Pancreas (tissue), 10 donors: ENCODE measurements at places on chromosomes 6 and 20. TPM values are rescaled to one million over a fixed set of nuclear protein-coding genes. Genes with fewer than 3 reads are reported as not detected.

DNA sequence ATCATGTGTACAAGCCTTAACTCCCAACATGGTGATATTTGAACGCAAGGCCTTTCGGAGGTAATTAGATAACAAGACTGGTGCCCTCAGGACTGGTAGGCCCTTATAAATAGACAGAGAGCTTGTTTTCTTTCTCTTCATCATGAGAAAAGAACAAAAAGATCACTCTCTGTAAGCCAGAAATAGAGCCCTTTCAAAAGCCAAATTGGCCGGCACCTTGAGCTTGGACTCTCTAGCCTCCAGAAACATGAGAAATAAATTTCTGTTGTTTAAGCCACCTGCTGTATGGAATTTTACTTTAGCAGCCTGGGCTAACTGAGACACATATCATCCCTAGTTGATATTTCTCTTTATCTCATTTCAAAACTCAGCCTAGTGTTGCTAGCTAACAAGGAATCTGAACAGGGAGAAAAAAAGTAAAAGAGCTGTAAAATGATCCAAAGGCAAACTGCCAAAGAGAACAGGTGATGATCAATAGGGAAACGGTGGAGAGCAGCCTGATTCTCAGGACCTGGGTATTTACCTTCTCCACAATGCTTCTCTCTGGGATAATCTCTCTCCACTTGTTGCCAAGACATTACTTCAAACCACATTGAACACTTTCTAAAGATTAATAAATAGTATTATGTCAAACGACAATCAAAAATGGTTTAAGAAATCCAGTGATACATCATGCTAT lies 6.1 kb downstream of the COL21A1 start:
- DNase-seq = no peak

GRCh38 chr6:24357336-24358218 lies at the start of gene DCDC2:
TSS of gene DCDC2 (minus strand) at chr6:24358059. CDS start at chr6:24357750, 309 bp downstream.
- DNase-seq = peak; percentile 96

The AVP gene
- polyA plus RNA-seq = not detected

DNA sequence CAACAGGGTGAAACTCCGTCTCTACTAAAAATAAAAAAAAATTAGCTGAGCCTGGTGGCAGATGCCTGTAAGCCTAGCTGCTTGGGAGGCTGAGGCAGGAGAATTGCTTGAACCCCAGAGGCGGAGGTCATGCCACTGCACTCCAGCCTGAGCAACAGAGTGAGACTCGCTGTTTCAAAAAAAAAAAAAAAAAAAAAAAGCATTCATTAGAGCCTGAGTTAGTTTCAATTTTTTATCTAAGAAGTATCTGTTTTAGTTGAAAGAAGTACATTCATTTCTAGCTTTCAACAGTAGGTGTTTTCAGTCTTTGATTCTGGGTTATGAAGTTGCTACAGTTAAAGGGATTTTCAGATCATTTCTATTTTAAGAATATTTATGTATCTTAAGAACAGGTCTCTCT lies 42.2 kb downstream of the ZNF292 start:
- no peak for DNase-seq

- DNase-seq = no peak
These were observed 232.5 kb downstream of the RFPL4B start for GRCh38 chr6:112579601-112580000.

DNA sequence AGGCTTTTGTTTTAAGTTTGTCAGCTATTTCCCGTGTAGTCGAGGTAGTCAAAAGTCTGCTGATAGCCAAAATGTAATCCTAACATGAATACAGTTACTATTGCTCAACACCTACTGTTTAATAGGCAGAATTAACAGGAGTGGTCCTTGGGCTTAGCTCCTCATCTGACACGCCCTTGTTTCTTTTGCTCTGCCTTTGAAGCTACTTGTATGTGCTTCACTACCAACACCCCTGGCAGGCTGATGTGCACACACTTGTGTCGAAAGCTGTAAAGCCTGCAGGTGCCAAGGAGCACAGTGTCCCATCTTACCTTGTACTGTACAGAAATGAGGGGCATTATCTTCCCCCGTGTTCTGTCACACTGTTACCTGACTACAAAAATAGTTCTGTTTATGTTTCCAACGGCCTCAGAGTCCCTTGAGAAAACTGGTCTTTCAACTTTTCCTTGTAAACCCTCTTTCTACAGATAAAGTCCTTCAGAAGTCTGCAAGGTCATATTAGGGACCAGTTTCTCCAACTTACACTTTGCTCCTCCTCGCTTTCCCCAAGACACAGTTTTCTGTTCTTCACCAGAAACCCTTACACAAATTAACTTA lies 9.3 kb downstream of the SDHAF4 start:
- no peak for DNase-seq

- no peak for DNase-seq
These were observed 82.7 kb downstream of the PSMG4 start for GRCh38 chr6:3341467-3341866.

The GRM1 gene
- not detected for polyA plus RNA-seq

The RALGAPB gene
- 6.5 TPM for polyA plus RNA-seq
